Thyroid gland (tissue), 4 donors: ENCODE measurements at places on chromosomes 7 and 10.
A peak's percentile ranks its signal among the peaks of the same experiment; 100 is the strongest.

DNA sequence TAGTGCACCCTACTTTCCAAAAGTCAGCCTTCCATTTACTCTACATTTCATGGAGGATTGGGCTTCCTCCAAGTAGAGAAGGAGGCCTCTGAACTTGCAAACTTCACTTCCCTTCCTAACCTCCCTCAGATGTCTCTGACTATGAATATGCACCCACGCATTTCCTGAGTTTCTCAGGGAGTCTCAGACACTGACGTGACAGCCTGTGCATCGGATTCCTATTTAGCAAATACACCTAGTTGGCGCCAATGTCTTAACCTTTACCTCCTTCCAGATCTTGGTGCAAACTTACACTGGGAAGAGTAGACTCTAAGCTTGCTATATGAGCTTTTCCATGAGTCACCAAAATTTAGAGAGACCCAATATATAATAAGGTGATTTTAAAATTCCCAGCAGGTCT lies 920.1 kb upstream of the AUTS2 start:
- DNase-seq, result no peak

DNA sequence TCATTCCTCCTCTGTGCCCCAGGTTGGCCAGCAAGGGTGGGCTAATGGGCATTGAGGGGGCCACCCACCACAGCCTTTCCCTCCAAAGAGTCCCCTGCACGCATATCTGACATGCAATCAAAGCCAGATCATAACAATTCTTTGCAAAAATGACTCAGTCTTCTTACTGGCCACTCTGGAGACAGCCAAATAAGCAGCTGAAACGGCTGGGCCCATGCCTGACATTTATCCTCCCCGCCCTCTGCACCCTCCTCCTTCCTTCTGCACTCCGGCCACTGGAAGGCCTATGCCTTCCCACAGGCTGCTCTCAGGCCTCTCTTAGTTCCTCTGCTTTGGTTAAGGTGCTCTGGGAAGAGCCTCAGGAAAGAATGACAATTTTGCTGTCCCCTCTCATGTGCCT lies 29.2 kb upstream of the NPFFR1 start:
- no peak for DNase-seq

GRCh38 chr10:24680647-24681524 lies 42.8 kb downstream of the ARHGAP21 start:
- DNase-seq, result no peak

DNA sequence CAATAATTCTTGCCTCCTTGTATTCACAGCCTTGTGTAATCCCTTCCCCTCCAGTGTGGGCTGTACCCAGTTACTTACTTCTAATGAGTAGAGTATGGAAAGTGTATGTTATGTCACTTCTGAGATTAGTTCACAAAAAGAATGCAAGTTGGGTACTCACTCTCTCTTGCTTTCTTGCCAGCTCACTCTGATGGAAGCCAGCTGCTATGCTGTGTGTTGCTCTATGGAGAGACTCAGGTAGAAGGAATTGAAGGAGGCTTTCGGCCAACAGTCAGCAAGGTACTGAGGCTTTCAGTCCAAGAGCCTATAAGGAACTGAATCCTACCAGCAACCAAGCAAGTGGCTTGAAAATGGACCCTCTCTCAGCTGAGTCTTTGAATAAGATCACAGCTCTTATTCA lies 9.7 kb upstream of the BICC1 start:
- no peak for DNase-seq

GRCh38 chr7:77327932-77328628 lies 88.1 kb downstream of the GSAP start:
- peak; percentile 26 for DNase-seq

DNA sequence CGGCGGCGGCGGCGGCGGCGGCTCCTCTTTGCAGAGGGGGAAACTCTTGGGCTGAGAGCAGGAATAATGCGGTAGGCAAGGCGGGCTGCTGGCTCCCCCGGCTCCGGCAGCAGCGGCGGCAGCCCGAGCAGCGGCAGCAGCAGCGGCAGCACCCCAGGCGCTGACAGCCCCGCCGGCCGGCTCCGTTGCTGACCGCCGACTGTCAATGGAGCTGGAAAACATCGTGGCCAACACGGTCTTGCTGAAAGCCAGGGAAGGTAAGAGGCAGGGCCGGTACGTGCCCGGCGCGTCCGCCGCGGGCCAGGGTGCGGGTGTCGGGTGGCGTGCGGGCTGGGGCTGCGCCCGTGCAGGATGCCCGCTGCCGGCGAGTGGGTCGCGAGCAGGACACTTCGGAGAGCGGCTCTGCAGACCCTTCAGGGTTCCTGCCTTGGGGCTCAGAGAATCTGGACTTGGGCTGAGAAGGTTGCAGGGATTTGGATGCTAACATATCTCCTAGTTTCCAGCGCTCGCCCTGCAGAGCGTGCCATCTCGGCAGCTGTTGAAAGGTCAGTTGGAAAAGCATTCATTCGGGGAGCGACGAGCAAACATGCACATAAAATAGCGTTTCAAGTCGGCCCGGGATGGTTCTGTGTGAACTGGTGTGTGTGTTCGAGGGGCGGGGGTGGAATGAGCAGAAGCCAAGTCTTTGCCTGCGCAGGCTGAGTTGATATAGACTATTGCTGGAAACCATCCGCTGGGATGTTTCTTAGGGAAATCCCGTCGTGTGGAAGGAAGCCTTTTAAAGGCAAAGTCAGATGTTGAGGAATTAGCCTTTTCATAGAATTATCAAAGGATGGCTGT lies 562 bp downstream of the GRK5 start:
- DNase-seq, result peak; percentile 54

DNA sequence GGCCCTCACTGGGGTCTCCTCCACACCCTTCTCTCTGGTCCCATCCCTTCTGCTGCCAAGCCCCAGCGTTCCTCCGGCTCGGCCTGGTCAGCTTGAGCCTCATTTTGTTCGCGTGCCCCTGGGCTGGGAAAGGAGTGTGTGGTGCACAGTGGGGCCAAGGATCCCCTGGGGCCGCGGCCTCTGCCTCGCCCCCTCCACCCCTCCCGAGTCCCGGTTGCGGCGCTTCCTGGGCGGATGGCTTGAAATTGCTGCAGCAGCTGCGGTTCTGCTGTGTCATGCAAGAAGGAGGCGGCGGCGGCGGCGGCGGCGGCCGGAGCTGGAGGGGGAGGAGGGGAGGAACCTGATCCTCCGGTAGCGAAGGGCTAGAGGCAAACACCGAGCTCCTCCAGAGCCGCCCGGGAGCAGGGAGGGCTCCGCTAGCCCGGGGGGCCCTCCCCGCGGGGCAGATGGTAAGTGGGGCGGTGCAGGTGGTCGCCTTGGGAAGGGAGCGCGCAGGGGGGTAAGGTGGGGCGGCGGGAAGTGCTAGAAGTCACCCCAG lies 217.8 kb upstream of the MKLN1 start:
- DNase-seq, result peak; percentile 79

- no peak for DNase-seq
Measured at GRCh38 chr10:130224228-130224627, 88.0 kb downstream of the GLRX3 start.

- no peak for DNase-seq
Measured at GRCh38 chr7:157870644-157871290, 534.0 kb downstream of the DNAJB6 start.

- no peak for DNase-seq
Measured at GRCh38 chr10:91287276-91287675, 66.8 kb downstream of the PCGF5 start.

DNA sequence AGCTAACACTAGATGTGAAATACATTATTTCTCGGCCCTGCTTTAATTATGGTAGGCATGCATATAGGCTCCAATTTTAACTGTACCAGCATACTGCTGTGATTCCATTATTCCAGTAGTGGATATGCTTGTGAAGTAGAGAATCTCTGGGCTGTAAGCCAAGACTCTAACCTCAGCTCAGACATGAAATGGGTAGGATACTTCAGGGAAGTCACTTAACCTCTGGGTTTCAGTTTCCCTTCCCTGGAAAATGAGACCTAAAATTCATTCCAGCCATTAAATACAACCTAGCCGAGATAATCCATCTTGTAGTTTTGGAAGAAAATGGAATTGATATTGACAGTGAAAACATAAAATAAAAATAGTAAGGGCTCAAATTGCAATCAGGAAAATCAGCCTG lies 59.6 kb upstream of the TRIL start:
- no peak for DNase-seq

GRCh38 chr10:24947304-24948097 lies 4.9 kb downstream of the PRTFDC1 start:
- DNase-seq, result no peak

DNA sequence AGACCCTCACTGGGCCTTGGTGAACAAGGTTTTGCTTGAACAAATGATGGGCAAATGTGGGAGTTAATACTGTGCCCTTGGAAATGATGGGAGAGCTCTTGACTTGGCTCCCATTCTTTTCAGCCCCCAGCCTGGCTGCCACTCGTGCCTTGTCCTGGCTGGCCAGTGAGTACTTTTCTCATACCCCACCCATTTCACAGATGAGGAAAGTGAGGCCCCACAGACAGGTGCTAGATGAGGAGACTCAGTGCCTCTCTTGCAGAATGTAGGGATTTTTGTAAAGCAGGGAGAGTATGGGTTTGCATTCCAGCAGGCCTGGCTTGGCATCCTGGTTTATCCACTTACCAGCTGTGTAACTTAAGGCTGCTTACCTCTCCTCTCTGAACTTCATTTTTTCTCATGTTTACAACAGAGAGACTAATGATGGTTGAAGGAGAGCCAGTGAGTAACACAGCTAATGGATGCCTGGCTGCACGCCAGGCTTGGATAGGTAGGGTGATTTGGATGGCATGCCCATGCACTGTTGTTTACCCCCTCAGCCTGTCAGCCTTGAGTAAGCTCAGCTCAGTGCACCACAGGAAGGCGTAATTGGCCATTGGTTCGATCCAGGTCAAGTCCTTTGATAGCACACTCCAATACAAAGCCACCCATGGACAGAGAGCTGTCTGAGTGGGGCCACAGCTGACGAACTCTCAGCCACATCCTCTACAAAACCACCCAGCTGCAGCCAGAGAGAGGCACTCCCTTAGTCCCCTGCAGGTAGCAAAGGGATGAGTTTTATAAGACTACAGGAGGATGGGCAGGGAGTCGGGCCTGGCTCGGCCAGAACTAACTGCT lies 436.8 kb downstream of the RPS24 start:
- DNase-seq, result peak; percentile 93

DNA sequence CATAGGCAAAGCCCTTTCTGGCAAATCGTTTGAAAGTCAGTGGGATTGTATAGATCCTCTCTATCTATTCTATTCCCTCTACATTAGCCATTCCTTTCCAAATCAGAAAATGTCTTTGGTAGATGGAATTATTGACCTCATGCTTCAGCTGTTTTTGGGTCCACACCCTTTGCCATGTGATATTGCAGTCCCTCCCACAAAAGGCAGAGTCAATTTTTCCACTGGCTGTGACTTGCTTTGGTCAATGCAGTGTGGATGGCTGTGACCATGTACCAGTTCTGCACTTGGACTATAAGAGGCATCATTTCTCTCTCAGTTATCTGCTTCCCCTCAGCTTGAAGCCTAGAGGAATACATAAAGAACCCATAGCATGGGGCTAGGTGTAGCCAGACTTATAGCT lies 332.9 kb downstream of the PTEN start:
- DNase-seq, result no peak

DNA sequence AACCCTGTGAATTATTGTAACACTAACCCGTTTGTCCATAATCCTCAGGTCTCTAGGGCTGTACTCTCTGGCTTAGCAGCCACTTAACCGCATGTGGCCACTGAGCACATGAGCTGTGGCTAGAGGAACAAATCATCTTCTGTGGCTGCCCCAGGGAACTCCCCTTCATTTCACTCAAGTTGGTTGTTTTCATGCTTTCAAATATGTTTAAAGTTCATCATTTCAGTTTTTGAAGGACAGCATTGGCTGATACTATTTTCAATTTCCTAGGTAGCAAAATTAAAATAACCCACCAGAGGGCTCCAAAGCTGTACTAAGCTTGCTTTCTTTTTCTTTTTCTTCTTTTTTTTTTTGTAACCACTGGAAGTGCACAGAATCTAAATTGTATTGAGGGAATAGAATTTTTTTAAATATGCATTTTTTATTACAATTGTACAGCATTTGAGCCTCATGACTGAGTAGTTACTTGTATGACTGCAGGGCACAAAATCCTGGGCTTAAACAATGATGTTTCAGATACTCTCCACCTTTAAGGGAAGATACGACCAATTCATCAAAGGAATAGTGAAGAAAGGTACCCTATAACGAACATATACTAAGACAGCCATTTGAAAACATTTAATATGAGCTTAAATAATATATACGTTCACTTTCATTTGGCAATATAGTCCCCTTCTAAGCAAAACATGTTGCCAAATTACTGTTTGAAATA lies 38.6 kb downstream of the MRC1 start:
- DNase-seq, result no peak
